ENCODE measurements at places on chromosomes 11 and 22.

DNA sequence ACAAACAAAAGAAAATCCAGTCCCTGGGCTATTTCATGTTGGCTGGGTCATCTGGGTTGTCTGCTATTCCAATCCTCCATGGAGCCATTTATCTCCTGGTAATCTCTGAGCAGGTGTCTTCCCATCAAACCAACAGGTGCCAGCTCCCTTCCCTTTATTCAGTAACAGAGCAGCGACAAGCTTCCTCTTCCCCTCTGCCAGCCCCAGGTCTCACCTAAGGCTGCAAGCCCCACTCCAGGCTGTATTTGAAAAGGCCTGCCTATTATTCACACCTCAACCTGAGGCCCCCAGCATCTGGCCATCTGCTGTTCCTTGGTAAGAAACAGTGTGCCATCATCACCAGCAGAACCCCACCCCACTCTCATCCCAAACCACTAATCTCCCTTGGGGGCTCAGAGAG, 436.2 kb downstream of the BUD13 start:
- DNase-seq = no peak

- no peak for DNase-seq
Measured at GRCh38 chr11:57167125-57167846, 14.5 kb upstream of the LRRC55 start.

DNA sequence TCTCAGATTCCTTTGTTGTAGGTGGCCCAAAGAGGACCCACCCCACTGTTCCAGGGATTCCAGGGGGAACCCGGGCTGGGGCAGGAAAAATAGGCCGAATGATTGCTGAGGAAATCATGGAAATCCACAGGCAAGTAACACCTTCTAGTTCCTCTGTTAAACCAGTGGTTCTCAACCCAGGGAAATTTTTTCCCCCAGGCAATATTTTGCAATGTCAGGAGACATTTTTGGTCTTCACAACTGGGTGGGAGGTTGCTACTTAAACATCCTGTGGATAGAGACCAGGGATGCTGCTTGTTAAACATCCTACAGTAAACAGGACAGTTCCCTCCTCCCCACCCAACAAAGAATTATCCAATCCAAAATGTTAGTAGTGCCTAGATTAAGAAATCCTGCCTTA, 84.7 kb downstream of the BTBD10 start:
- DNase-seq = no peak

DNA sequence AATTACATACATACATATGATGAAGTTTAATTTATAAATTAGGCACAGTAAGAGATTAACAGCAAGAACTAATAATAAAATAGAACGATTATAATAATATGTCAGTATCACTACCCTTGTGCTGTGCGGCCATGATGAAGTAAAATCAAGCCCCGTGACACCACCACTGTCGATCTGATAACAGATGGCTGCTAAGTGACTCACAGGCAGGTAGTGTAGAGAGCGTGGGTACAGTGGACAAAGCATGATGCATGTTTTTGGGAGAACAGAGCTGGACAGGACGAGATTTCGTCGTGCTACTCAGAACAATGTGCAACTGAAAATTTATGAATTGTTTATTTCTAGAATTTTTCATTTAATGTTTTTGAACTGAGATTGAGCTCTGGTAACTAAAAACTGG, 108.4 kb upstream of the TIMP3 start:
- DNase-seq = no peak

DNA sequence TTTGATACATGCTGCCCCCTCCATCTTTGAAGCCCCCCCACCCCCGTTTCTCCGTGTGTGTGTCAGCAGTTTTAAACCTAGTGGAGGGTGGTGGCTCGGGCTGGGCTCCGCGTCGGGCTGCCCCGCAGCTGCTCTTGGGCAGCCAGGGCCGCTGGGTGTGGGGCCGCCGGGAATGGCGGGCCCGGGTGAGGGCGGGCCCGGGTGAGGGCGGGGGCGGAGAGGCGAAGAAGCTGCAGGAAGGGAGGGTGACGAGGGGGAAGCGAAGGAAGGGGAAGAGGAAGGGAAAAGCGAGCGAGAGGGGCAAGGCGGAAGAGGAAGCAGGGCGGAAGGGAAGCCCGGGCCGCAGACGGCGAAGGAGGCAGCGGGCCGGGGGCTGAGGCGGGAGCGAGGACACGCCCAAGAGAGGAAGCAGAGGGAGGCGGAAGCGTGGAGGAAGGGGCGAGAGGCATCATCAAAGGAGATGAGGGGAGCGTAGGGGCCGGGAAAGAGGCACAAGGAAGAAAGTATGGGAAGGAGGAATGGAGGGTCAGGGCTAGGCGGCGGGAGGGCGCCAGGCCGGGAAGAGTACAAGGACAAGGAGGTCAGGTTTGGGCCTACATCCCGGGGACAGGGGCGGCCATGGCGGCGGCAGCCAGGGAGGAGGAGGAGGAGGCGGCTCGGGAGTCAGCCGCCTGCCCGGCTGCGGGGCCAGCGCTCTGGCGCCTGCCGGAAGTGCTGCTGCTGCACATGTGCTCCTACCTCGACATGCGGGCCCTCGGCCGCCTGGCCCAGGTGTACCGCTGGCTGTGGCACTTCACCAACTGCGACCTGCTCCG, 82.4 kb downstream of the BCR start:
- DNase-seq = no peak

GRCh38 chr11:13681446-13681845, 13.0 kb downstream of the FAR1 start:
- DNase-seq = no peak

- no peak for DNase-seq
Measured at GRCh38 chr22:20448630-20449029, 11.0 kb upstream of the SCARF2 start.

- no peak for DNase-seq
Measured at GRCh38 chr11:94295534-94295933, 8.8 kb upstream of the IZUMO1R start.

DNA sequence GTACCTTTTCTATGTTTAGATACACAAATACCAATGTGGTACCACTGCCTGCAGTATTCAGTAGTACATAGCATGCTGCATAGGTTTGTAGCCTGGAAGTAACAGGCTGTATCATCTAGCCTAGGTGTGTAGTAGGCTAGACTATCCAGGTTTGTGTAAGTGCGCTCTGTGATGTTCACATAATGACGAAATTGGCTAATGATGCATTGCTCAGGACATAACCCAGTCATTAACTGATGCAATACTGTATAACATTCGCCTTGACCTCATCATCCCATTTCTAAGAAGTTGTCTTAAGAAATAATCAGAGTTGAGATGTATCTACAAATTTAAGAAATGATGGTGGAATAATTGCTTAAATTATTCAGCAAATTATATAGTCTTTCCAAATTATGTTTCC, 116.0 kb upstream of the TIMP3 start:
- DNase-seq = no peak

GRCh38 chr11:10310301-10310841, 5.5 kb downstream of the ADM start:
- DNase-seq = peak; percentile 88

DNA sequence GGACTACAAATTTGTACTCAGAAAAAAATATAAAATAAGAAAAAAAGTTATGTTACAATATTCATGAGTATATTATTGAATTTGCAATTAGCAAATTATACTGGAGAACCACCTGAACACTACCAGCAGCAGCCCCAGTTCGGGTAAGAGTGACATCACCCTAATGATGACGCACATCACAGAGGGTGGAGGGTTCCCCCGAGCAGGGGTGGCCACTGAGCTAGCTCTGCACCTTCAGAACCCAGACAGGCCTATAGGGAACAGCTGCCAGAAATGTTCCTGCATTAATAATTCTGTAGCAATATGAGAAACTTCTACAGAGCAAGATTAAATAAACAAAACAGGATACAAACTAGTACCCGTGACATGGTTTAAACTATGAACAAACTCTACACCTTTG, 17.5 kb upstream of the ARAP1 start:
- DNase-seq = no peak

- DNase-seq = peak; percentile 41
Measured at GRCh38 chr11:11884774-11885481, 43.2 kb downstream of the USP47 start.

GRCh38 chr11:86955361-86956120, at the start of gene FZD4:
Gene FZD4, minus strand, starts transcription at chr11:86955395. Its CDS starts 310 bp downstream, at chr11:86955085.
- no peak for DNase-seq

- DNase-seq = no peak
Measured at GRCh38 chr11:119377961-119378667, 3.4 kb downstream of the USP2 start.

GRCh38 chr11:76629853-76630599, 40.5 kb downstream of the LRRC32 start:
- no peak for DNase-seq

Measured in GM12864 (cell line).